ENCODE measurements at places on chromosomes 6 and 20.
A peak's percentile ranks its signal among the peaks of the same experiment; 100 is the strongest.

GRCh38 chr6:3838992-3839867, 9.9 kb upstream of the FAM50B start:
- H3K36me3 ChIP-seq, result no peaks in the 10 kb centered on the region
- H3K27me3 ChIP-seq, result no peaks in the 10 kb centered on the region
- no peak overlapping the region for H3K4me3 ChIP-seq
- no peak overlapping the region for H3K27ac ChIP-seq
- no peaks in the 10 kb centered on the region for H3K4me1 ChIP-seq

GRCh38 chr6:142679907-142680700, 264.9 kb downstream of the HIVEP2 start:
- no peak overlapping the region for H3K4me3 ChIP-seq
- no peak for DNase-seq

- no peak for DNase-seq
- no peaks in the 10 kb centered on the region for H3K27me3 ChIP-seq
- H3K4me1 ChIP-seq, result no peaks in the 10 kb centered on the region
- H3K4me3 ChIP-seq, result no peak overlapping the region
Measured at GRCh38 chr20:37796121-37796520, 102.3 kb downstream of the CTNNBL1 start.

DNA sequence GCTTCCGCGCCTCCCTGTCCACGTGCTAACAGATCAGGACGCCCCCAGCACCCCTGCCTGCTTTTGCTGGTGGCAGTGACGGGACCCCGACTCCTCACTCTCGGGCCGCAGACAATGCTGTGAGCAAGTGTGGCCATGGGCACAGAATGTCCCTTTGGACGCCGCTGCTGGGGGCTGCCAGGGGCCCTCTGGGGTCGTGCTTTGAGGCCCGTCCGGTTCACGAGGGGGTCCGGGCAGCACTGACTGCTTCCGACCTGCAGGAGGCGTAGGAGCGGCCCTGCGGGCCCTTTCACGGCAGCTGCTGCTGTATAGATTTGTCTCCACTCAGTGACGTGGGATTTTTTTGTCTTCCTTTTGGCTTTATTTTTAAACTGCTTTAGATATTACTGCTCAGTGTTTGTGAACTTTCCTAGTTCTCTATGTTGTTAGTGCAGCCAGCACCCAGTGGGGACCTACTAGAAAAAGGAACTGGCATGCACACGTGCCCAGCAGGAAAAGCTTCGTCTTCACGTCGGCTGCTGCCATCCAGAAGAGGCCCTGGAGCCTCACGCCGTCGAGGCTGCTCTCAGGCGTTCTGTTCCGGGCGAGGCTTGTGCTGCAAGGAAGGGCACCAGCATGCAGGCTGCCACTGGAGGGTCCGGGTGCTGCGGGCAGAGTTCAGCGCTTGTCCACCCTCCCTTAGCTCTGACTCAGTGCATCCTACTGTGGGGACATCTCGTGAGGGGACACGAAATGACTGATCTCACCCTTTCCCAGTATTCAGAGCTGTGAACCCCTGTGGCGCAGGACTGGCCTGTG, 21.7 kb downstream of the UCKL1 start:
- no peaks in the 10 kb centered on the region for H3K27me3 ChIP-seq
- H3K4me1 ChIP-seq, result no peaks in the 10 kb centered on the region
- H3K4me3 ChIP-seq, result no peak overlapping the region
- DNase-seq, result no peak
- no peak overlapping the region for H3K27ac ChIP-seq

GRCh38 chr6:89133981-89134380, 11.9 kb upstream of the PM20D2 start:
- no peaks in the 10 kb centered on the region for H3K4me1 ChIP-seq
- H3K27ac ChIP-seq, result no peak overlapping the region

DNA sequence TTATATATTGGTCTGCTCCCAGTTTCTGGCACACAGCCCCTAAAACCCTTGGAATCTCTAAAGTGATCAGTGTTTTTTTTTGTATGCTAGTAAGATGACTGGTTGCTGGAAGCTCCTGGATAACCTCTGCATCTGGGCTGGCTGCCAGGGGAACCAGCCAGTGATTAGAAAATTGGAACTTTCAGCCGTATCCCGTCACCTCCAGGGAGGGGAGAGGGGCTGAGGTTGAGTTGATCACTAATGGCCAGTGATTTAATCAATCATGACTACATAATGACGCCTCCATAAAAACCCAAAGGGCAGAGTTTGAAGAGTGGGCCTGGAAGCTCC, 48.0 kb upstream of the NOP56 start:
- no peak for DNase-seq
- H3K4me3 ChIP-seq, result no peak overlapping the region
- H3K4me1 ChIP-seq, result no peaks in the 10 kb centered on the region

- H3K36me3 ChIP-seq, result no peaks in the 10 kb centered on the region
- H3K27me3 ChIP-seq, result no peaks in the 10 kb centered on the region
- no peak overlapping the region for H3K27ac ChIP-seq
- H3K4me1 ChIP-seq, result peaks cover 11% of the 10 kb centered on the region
- no peak for DNase-seq
Measured at GRCh38 chr6:107942142-107942541, 15.9 kb downstream of the SEC63 start.

- H3K36me3 ChIP-seq, result no peaks in the 10 kb centered on the region
- no peak for DNase-seq
- H3K27ac ChIP-seq, result no peak overlapping the region
- H3K27me3 ChIP-seq, result no peaks in the 10 kb centered on the region
- no peak overlapping the region for H3K4me3 ChIP-seq
Measured at GRCh38 chr6:92757925-92758324, 661.4 kb downstream of the EPHA7 start.

GRCh38 chr6:26536571-26537159, 1.5 kb upstream of the HMGN4 start:
- no peaks in the 10 kb centered on the region for H3K36me3 ChIP-seq
- H3K4me3 ChIP-seq, result peak overlapping the region; percentile 96
- peak; percentile 62 for DNase-seq
- H3K4me1 ChIP-seq, result peaks cover 51% of the 10 kb centered on the region

- H3K27ac ChIP-seq, result no peak overlapping the region
- H3K27me3 ChIP-seq, result peaks cover 12% of the 10 kb centered on the region
- H3K36me3 ChIP-seq, result no peaks in the 10 kb centered on the region
- H3K4me3 ChIP-seq, result no peak overlapping the region
Measured at GRCh38 chr6:25645916-25646315, 6.1 kb upstream of the SCGN start.

DNA sequence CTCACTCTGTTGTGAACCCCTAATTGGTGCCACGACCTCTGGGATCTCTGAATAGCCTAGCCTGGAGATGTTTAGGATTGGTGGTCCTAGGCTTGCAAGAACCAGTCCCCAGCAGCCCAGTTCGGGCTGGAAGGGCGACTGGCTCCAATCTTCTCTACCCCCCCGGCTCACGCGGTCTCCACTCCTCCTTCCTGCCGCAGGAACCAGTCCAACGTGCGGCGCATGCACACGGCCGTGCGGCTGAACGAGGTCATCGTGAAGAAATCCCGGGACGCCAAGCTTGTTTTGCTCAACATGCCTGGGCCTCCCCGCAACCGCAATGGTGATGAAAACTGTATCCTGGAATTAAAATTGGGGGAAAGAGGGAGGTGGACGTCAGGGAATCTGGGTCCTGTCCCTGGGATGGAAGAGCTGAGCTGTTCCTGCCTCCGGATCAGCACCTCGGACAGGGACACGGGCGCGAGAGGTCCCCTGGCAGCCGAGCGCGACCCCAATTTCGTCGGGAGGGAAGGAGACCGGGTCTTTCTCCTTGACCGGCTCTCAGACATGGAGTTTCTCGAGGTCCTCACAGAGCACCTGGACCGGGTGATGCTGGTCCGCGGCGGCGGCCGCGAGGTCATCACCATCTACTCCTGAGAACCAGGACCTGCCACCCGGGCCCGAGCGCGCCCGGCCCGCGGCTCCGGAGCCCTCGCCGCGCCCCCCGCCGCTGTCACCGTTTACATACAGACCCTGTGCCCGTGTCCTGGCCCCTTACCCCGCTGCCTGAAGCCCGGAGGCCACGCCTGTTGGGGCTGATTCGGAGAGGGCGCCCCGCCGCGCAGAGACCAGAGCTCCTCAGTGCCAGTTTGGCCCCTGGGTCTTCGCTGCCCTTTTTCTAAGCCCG, 28.2 kb downstream of the SLC12A5 start:
- H3K4me3 ChIP-seq, result no peak overlapping the region
- H3K4me1 ChIP-seq, result peaks cover 48% of the 10 kb centered on the region
- H3K27ac ChIP-seq, result no peak overlapping the region
- peaks cover 14% of the 10 kb centered on the region for H3K36me3 ChIP-seq

DNA sequence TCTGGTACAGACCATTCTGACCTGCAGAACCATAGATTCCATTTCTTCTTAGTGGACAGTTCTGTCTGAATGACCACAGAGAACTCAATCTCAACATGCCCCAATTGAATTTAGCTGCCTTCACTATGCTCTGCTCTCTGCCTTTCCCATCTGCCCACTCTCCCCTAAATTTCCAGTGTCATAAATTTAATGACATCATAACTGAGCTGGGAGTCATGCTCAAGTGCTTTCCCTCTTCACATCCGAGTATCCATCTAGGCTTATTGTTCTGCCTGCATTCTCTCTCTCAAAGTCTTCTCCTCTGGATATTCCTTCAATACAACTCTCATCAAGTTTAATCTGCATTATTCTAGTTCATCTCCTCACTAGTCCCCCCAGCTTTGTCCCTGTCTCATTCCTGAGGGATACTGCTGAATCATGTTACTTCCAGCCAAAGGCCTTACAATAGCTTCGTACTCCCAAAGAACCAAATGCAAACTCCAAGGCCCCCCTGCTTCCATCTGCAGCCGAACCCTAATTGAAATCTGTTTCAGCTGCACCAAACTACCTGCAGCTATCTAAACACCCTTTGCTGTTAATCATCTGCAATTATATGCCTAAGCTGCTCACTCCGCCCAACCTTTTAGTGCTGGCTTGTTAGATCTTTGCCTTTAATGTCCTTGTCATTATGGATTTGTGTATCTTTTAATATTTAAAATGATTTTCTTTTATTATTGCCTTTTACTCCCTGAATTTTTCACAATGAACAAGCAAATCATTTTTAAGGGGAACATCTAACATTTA, 46.1 kb downstream of the SLC35B3 start:
- no peaks in the 10 kb centered on the region for H3K36me3 ChIP-seq
- no peak for DNase-seq
- no peaks in the 10 kb centered on the region for H3K27me3 ChIP-seq
- no peaks in the 10 kb centered on the region for H3K4me1 ChIP-seq
- no peak overlapping the region for H3K4me3 ChIP-seq

DNA sequence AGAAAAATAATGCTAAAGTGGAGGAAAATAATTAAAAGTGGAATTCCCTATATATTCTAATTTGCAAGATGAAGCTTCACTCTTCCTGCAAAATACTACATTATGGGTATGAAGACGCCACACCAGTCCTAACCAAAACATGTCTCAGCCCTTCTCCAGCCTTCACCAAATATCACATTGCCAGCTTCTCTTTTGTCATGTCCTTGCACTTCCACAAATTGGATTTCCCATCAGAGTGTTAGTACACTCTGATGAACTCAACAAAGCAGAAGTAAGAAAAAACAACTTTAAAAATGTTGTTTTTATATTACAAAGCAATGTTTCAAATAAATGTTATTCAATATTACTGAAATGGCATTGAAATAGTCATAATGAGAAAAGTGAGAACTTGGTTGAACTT, 62.4 kb upstream of the RNF146 start:
- H3K36me3 ChIP-seq, result no peaks in the 10 kb centered on the region
- no peaks in the 10 kb centered on the region for H3K4me1 ChIP-seq
- no peak overlapping the region for H3K27ac ChIP-seq
- peaks cover 5% of the 10 kb centered on the region for H3K27me3 ChIP-seq
- H3K4me3 ChIP-seq, result no peak overlapping the region

GRCh38 chr6:11911538-11911937, 100.6 kb upstream of the HIVEP1 start:
- no peak overlapping the region for H3K27ac ChIP-seq
- no peaks in the 10 kb centered on the region for H3K27me3 ChIP-seq
- no peaks in the 10 kb centered on the region for H3K36me3 ChIP-seq
- no peak for DNase-seq
- H3K4me1 ChIP-seq, result no peaks in the 10 kb centered on the region
- no peak overlapping the region for H3K4me3 ChIP-seq

DNA sequence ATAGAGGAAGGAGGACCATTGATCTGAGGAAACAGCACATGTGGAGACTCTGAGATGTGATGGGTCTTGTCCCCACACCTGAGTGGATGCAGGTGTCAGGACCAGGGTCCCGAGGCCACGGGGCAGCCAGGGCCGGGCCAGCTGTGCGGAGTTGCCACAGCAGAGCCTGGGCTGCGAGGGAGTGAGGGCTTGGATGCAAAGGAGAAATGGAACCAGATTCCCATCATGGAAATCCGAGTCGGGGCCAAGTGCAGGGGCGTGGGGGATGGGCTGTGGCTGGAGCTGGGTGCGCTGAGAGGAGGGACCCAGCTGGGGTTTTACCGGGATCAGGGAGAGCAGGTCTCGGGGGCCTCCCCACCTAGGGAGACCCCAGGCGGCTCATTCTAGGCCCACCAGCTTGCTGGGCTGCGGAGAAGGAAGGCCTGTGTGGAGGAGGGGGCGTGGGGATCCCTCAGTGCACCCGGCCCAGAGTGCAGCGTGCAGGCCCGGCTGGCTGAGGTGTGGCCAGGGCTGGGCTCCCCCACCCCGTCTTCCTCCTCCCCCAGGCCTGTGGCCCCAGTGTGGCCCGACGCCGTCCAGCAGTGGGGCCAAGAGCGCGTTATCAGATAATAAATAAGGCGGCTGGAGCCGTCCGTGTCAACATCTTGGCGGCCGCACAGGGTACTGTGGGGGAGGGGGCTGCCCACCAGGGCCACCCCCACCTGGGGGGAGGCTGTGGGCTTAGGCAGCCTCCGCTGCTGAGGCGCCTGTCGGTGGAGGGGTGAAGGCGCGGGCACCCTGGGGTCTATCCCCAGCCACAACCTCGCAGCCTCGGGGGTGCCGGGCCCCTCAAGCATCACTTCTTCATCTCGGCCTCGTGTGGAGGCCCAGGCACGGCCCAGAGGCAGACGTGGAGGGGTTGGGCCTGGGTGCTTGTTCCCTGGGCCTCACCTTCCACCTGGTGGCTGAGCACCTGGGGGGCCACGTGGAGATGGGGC, 17.2 kb downstream of the GATA5 start:
- H3K4me1 ChIP-seq, result no peaks in the 10 kb centered on the region
- H3K27me3 ChIP-seq, result no peaks in the 10 kb centered on the region
- no peak overlapping the region for H3K27ac ChIP-seq
- no peak for DNase-seq
- H3K4me3 ChIP-seq, result no peak overlapping the region
- H3K36me3 ChIP-seq, result no peaks in the 10 kb centered on the region

- H3K36me3 ChIP-seq, result no peaks in the 10 kb centered on the region
- no peak overlapping the region for H3K27ac ChIP-seq
- no peak overlapping the region for H3K4me3 ChIP-seq
- DNase-seq, result no peak
Measured at GRCh38 chr6:110044096-110044495, 66.0 kb downstream of the GPR6 start.

- H3K4me3 ChIP-seq, result no peak overlapping the region
- no peak for DNase-seq
- no peaks in the 10 kb centered on the region for H3K27me3 ChIP-seq
- no peaks in the 10 kb centered on the region for H3K4me1 ChIP-seq
Measured at GRCh38 chr6:24600903-24601302, 45.1 kb downstream of the KIAA0319 start.

GRCh38 chr6:160054913-160055312, 66.7 kb upstream of the SLC22A1 start:
- H3K36me3 ChIP-seq, result peaks cover 86% of the 10 kb centered on the region
- no peaks in the 10 kb centered on the region for H3K4me1 ChIP-seq
- no peak overlapping the region for H3K4me3 ChIP-seq
- no peak for DNase-seq
